Stimulated activated CD8-positive, alpha-beta memory T cell treated with anti-CD3 and anti-CD28 coated beads, Interleukin-15, amount 100 ng/mL, for 48 hours (primary cell): ENCODE measurements at places on chromosomes 5 and 9.

GRCh38 chr5:172645271-172646055 lies 4.4 kb downstream of the NEURL1B start:
- no peak for DNase-seq

DNA sequence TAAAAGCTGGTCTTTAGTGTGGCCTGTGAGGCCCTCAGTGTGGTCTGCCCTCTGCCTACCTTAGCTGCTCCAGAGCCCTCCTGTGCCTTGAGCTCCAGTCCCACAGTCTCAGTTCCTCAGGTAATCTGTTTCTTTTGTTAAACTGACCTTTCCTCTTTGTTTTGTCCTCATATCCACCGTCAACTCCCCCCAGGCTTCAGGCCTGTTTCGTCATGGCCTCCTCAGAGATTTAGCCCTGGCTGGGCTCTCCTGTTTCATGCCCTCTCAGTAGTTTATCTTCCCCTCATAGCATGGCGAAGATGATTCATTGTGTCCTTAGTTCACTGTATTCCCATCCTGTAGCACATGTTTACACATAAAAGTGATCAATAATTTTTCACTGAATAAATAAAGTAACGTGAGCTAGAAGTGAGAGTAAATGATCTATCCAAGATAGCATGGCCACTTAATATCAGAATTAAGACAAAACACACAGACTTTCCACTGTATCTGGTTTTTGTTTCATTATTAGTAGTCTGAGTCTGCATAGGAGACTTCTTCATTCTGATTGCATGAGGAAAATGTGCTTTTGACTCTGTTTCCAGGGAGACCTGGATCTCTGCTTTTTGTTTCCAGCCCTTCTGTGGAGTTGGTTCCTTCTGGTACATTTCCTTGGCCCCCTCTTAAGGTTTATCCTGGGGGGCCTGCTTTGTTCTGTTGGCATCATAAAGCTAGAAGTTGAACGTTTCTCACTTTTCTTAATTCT lies 70.5 kb downstream of the SNX24 start:
- DNase-seq, result no peak

DNA sequence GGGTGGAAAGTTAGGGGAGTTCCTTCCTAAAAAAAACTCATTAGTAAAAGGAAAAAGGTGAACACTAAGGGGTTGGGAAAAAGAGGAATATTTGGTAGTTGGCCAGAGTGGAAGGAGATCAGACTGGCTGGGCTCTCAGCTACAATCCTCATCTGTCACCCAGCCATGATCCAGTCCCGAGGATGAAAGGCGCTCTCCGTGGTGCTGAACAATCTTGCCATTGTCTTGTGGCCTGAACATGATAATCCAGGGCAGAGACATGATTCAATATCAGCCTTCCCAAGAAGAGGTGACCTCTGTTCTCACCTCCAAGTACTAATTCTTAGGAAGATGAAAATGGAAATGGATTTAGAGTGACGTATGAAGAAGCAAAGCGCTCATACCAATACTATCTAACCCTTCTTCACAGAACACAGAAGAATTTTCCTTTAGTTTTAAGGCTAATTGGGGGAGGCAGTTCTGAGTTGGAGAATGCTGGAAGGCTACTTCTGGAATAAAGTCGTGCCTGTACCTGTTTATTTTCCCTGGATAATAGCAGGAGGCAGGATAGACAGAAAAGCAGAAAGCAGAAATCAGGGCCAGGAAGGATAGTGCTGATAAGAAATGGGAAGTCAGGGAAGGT lies 36.6 kb upstream of the MYORG start:
- DNase-seq, result no peak

- no peak for DNase-seq
These were observed 4.2 kb upstream of the PTGER4 start for GRCh38 chr5:40675396-40676133.

DNA sequence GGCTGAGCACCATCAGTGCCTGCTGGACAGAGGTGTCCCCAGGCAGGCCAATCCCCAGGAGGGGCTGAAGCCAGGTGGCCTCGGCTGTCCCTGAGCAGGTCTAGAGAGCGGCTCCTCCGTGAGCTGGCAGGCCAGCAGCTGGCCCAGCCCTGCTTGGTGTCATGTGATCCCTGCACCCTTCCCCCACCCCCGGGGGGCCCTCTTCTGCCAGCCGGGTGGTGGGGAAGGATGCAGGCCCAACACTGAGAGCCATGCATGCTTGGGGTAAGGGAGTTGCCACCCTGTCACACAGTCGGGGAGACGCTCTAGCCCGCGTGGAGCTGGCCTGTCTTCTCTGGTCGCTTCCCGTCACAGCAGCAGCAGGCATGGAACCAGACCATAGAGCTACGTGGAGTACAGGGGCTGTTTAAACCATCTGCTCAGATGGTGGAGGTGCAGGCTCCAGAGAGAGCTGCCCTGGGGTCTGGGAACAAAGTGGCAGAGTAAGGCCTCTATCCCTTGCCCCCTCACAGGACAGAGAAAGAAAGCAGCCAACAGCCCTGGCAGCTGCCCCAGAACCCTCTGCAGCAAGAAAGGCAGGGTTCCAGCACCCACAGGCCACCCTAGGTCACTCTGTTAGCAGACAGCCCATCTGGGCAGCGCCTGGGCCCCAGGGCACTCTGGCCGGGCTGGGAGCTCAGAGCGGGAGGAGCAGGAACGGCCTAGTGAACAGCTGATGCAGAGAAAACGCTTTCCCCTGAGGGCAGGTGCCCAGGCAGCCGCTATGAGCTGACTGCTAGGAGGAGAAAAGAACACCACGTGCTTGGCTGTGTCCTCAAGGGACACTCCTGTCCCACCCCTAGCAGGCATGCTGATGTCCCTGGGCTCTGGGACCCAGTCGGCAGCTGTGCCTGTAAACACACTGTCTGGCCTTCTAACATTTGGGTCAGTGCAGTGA lies 6.8 kb downstream of the RALGDS start:
- no peak for DNase-seq

DNA sequence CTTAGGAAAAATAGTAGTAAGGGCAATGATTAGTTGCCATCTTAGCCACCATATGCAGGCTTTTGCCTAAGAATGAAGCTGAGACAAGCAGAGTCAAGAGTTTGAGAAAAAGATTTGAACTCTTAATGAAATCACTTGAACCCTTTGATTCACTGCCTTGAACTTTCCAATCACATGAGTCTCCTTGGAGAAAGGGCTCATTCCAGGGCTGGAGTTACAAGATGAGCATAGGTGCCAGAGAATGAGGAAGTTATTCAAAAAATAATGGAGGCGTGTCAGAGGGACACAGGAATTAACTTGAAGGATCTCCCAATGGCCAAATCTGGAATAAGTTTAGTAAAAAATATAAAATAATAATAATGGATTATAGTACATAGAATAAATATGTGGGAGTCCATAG lies 35.3 kb downstream of the MAT2B start:
- no peak for DNase-seq

DNA sequence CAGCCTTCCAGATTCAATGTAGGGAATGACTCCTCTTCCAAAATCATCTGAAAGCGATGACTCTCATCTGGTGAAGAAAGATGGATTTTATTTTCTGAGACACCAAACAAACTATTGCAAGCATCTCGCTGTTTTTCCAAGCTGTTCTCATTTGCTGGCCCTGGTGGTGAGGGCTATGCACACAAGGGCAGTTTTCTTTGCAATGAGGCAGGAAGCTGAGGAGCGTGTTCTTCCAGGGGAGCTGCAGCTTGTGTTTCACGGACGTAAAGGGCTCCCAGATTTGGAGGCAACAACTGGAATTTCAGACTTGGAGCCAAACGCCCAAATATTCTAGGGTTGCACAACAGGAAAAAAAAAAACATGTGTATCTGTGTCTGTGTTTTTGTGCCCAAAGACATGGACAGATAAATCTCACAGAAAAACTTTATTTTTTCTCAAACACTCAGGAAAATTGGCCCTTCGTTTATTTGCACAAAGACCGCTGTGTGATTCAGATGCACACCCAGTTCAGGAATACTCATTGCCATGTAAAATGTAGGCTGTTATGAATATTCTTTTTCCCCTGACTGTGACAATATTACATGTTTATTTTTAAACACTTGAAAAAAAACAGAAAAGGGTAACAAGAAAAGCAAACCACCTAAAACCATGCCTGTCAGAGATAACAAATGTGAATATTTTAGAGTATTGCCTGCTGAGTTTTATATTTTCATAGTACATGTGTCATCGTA lies 151.3 kb downstream of the GAS1 start:
- no peak for DNase-seq

GRCh38 chr5:165242646-165243045 lies 1737.2 kb downstream of the MAT2B start:
- DNase-seq, result no peak

GRCh38 chr9:36192196-36192595 lies 1.5 kb downstream of the CLTA start:
- no peak for DNase-seq

DNA sequence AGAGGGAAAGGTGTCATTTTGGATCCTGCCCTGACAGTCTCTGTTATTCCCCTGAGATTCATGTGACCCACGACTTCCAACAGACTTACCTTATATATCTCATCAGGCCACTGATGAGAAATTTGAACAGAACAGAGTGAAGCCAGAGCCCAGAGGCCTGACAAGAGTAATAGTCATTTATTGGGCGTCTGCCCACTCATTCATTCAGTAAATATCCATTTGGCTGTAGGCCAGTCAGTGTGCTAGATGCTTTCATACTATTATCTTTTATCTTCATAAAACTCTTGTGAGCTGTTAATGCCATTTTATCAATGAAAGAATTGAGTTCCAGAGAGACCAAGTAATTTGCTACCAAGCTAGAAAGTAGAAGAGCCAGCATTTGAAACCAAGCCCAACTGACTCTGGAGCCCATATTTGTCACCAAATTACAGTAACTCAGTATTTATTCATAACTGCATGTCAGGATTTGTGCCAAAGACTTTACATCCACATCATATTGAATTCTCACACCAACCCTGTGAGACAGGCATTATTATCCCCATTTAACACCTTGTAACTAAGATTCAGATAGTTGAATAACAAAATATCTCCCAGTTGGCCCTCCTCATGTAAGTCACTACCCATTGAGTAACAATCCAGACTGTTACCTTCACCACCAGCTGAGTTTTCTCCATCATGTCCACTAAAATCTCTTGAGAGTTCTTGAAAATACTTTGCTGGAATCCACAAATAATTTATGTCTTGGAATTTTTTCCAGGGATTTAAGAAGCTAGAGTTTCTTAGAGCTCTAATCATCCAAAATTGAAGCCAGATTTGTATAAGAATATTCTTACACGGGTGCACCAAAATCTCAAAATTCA lies 2.5 kb downstream of the PTPDC1 start:
- DNase-seq, result no peak

- DNase-seq, result no peak
These were observed 3.9 kb downstream of the MVB12B start for GRCh38 chr9:126330536-126330935.

GRCh38 chr5:129080766-129081165 lies 13.8 kb upstream of the ISOC1 start:
- DNase-seq, result no peak
